ENCODE measurements at places on chromosomes 7 and 10.

DNA sequence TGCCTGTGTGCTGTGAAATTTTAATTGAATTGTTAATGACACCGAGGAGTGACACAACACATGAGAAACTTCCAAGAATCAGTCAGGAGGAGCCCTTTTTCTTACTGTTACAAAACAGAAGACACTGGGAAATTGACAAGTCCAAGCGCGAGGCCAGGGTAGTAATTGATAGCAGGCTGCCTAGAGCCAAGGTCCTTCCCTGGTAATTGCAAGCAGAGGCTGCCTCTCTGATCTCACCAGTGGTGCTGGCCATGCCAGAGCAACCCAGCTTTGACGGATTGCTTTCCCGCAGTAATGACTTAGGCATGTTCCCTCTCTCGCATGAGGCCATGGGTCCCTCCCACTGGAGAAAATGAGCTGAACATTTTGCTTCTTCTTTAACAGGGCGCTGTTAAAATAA lies 111.5 kb downstream of the LRMDA start:
- DNase-seq, result no peak

- DNase-seq, result no peak
Measured at GRCh38 chr10:74096777-74097176, 53.9 kb downstream of the AP3M1 start.

DNA sequence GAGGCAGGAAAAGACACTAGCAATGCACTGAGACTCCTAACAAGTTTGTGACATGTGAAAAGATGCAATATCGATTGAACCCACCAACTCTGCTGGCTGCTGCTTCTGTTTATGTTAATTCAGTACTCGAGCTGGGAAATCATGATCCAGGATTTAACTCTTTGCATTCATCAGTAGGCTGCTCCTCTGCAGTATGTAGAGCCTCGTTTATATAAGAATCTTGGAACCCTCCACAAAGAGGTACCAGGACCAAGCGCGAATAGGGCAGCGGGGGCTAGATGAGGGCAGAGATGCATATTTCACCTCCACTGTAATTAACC lies 7.8 kb downstream of the PRKAG2 start:
- DNase-seq, result no peak

DNA sequence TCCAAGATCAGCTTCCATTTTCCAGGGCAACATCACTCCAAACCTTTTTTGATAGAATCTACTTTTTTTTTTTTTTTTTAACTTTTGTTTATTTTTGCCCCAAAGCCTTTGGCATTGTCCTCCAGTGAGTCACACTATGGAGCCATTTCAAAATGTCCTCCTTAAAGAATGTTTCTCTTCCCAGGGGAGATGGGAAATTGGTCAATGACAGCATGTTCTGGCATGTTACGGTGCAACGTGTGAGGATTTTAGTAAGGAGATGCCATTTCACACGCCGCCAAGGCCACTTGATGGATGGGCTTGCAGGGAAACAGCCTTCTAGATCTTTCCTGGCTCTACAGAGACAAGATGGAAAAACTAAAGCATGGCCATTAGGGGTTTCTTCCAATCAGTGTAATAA lies 30.7 kb upstream of the TRIL start:
- DNase-seq, result no peak

GRCh38 chr10:75717126-75717916 lies 285.9 kb downstream of the LRMDA start:
- DNase-seq, result no peak

- no peak for DNase-seq
Measured at GRCh38 chr10:126087153-126087680, 190.9 kb downstream of the FANK1 start.

DNA sequence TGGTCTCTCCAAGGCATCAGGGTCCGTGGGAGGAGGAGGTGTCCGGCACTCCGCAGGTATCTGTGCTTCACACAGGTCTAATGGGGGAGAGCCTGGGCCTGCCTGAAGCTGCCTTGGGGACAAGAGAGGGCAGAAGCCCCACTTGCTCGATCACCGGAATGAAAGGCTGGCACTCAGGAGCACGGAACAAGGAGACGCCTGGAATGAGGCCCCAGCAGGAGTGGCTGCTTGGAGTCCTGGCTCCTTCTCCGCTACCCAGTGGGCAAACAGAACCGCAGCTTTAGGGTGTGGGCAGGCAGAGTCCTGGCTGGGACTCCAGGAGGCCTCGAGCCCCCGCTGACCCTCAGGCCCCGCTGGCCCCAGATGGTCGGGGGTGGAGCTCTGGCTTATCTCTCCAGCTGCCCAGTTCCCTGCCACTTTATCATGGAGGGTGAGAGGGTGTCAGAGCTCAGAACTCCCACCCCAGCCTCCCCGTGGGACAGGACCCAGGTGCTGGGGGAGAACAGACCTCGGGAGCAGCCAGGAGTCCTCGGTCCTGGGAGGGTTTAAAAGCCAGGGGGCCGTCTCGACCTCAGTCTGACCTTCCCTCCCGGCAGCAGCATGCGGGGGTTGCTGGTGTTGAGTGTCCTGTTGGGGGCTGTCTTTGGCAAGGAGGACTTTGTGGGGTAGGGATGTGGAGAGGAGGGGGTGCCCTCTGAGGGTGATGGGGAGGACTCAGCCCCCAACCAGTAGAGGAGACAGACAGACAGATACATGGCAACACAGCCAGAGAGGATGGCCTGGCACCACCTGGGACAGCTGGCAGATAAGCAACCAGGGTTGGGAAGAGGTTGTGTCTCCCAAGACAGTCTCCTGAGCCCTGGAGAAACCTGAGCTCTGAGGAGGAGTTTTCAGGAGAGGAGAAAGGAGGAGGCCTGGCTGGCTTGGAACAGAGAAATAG lies at the start of gene CPA1:
Gene CPA1, plus strand, starts transcription at position 574 of the 940 bp plus-strand sequence. Its CDS starts 27 bp downstream, at position 601.
- no peak for DNase-seq

DNA sequence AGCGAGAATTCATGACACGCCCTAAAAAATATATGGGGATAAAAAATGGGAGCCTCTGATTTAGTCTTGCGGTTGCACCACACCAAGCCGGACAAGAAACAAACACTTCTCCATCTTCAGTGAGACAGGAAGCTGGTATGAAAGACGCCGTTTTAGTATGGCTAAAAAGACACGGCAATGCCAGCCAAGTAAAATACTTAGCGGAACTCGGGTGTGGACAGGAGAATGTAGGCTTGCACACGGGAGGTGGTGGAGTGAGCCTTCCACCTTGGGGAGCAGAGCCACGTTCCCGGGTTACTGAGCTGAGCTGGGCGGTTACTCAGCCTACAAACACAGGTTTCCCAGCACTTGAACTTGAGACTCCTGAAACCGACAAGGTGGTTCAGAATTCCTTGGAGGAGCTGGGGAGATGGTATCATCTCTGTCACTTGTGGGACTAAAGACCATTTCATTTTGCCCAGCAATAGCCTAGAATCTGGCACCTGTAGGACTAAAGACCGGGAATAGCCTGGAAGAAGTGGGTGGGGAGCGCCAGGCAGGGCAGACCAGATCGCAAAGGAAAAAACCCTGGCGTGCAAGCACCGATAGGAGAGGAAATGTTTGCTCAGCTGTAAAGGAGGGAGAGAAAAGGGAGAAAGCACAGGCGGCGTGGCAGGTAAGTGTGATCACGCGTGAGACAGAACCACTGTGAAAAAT lies 34.8 kb upstream of the SEPHS1 start:
- no peak for DNase-seq

- DNase-seq, result no peak
Measured at GRCh38 chr7:132469681-132470080, 106.6 kb downstream of the PLXNA4 start.

- DNase-seq, result no peak
Measured at GRCh38 chr10:69636626-69637605, 6.9 kb downstream of the FAM241B start.

DNA sequence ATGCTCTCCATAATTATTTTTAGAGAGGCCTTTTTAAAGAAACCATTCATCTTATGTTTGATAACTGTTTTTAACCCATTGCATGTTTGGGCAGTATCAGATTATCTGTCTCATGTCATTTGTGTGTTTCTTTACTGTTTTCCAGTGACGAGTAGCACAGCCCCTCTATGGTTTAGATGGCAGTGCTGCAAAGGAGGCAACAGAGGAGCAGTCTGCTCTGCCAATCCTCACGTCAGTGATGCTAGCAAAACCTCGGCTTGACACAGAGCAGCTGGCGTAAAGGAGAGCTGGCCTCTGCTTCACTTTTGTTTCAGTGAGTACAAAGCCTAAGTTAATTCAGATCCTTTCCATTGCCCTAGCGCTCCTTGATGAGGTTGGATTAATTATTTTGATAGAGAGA lies 80.4 kb upstream of the GARIN1A start:
- DNase-seq, result no peak

Measured in activated CD4-positive, CD25-positive, alpha-beta regulatory T cell treated with anti-CD3 and anti-CD28 coated beads, Interleukin-2, amount 50 U/mL, for 72 hours (primary cell).